ENCODE measurements at places on chromosomes 3 and 15.

DNA sequence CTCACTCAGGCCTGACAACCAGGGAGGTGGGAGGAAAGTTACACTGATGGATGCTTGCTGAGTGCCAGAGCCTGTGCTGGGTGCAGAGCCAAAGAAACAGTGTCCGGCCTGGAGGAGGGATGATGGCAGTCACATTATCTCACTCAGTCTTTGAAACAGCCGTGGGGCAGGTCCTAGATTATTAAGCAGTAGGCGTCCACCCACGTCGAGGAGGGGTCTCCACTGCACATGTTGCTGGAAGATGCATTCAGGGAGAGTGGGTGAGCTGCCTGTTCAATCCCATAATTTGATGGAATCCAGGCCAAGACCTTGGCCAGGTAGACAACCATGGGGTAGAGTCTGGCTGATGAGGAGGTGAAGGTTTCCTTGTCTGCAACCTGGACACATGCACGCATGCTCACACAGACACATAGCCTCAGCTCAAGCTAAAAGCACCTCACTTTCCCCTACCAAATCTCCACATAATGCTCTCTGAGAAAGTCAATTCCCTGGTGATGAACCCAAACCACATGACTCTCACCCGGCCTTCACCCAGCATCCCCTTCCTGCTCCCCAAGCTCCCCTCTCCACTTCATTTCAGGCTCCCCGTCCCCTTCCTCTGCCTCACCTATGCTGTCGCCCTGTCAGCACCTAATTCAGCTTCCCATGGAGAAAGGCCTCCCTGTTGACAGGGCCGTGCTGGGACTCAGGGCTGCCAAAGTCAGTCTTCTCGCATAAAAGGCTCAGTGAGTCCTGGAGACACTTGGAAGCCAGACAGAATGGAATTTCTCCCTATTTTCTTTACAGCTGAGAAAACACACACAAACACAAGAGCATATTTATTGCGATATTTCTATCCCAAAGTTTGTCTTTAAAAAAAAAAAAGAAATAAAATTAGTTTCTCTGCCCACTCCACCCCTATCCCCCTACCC lies 29.8 kb downstream of the ACAN start:
- no peak for DNase-seq

DNA sequence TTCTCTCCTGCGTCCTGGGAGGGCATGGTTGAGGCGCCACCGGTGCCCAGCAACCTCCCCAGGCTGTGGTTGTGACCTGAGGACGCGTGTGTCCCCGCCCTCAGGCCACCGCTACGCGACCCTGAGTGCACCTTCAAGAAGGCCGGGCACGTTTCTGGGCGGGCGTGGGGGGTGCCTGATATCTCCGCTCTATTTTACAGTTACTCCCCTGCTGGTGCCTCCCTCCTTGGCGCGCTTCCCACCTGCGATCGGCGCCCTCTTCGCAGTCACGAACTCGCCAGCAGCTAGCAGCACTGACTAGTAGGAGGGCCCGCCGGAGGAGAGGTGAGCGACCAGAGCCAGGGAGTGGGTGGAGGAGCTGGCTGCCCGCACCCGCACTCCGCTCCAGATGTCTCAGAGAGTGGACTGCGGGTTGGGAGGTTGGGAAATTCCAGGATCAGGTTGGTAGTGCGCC lies 43.2 kb upstream of the POLG start:
- no peak for DNase-seq

DNA sequence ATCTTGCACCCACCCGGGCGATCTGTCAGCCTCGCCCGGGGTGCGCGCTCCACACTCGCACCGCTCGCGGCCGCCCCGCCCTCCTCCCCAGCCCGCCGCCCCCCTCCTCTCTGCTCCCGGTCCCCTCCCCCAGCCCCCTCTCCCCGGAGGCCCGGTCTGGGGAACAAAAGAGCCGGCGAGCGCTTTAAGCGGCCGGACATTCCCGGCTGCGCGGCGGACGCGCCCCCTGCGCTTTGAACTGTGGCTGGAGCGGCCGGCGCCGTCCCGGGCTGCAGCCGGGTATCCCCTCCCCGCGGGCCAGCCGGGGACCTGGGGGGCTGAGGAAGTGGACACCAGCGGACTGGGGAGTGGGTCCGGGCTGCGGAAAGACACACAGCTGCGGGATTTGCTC lies at the start of gene IGDCC3:
TSS of gene IGDCC3 (minus strand) at position 27 of the 391 bp plus-strand sequence. CDS start 214 bp downstream, outside the sequence.
- DNase-seq, result no peak

- DNase-seq, result no peak
Observed at GRCh38 chr3:133301731-133302130, 98.1 kb upstream of the BFSP2 start.

DNA sequence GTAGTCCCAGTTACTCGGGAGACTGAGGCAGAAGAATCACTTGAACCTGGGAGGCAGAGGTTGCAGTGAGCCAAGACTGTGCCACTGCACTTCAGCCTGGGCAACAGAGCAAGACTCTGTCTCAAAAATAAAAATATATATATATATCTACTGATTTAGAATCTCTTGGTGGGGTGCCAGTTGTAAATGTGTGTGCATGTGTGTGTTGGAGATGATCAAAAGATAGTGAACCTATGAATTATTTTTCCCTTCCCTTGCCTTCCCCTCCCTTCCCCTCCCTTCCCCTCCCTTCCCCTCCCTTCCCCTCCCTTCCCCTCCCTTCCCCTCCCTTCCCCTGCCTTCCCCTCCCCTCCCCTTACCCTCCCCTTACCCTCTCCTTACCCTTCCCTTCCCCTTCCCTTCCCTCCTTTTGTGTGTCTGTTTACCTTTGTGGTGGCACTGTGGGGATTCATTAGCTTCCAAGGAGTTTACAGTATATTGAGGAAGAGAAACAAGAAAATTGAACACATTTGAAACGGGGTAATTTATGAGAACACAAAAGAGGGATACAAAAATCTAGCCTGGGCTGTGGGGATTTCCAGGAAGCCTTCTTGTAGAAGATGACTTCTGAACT lies 281.5 kb upstream of the DPPA4 start:
- DNase-seq, result no peak

DNA sequence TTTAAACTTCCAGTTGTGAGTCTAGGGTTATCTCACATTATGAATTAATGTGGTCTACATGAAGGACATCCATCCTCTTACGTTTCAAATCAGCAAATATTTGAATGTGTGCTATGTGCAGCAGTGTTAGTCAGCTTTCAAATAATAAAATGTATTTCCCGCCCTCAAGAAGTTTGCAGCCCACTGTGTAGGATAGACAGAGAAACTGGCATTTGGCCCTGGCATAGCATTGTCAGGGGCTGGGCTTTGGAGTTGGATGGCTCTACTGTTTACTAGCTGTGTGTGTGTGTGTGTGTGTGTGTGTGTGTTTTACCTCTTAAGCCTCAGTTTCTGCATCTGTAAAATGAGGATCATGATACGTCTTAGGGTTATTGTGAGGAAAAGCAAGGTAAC lies 400.5 kb upstream of the C2CD4B start:
- DNase-seq, result no peak

DNA sequence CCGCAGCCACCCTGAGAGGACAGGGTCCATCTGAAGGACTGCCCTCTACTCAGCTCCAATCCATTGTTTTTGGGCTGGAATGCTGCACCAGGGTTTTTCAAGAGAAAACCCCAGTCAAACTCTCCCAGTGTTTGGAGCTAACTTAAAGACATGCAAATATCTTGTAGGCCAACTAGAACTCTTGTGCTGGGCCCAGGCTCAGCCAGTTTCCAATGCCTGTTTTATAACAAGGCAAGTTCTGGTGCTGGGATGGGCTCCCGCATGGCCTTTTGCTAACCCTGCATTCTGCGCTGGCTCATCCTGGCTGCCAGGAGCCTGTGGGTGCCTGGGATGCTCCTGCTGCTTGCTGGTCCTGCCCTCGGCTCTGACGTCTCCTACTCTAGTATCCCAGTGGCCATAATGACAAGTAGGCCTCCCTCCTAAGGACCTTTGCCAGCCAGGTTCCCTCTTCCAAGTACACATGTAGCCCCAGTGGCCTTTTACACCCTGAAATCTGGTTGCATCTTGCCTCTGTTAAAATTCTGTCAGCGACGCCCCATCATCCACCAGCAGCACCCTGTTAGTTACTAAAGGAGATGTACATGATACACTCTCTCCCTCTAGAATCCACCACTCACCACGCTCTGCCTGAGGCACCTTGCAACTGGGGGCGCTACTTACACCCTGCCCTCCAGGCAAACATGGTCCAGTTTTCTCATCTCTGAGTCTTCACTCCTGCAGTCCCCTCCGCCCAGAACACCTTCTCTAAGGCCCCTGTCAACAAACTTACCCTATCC lies 30.5 kb upstream of the RAB6B start:
- no peak for DNase-seq

DNA sequence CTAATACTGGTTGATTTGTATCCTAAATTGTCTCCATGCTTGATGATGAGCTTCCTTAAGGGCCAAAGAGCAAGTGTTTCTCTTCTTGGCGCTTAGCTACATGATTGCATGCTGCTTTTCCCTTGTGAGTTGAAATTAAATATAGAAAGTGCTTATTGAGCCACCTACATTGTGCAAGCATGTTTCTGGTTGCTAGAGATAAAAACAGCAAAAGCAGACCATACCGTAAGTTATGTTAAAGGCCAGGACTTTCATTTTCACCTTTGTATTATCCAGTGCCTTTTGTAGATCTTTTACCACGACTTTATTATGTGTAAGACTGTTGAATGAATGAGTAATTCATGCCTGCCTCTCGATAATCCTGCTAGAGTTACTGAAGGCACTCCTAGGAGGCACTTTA lies 41.9 kb upstream of the CCNB2 start:
- no peak for DNase-seq

DNA sequence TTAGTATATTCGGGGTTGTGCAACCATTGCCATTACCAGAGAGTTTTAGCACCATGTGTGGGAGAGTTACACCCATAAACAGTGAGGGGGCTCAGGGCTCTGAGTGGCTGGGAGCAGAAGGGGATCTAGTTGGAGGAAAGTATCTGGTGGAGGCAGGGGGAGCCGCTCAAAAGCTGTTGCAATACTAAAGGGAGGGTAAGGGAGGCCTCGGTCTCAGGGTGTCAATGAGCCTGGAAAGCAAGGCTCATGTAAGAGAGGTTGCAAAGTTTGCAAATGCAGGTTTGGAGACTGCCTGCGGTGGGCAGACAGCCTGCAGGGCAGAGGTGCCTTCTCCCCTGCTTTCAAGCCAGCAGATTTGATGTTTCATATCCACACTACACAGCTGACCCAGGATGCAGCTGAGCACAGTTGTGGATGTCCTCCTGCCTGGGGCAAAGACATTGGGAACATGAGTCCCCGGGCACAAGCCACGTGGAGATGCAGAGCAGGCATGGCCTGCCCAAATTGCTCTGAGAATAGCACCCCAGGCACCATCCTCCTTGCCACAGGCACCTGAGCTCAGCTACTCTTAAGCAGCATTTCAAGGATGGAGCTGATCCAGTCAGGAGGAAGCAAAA lies 181.4 kb downstream of the TLE3 start:
- DNase-seq, result no peak

Data from NCI-H2107 (cell line).